ENCODE measurements at places on chromosomes 16 and 17. TPM values are rescaled to one million over a fixed set of nuclear protein-coding genes. Genes with fewer than 3 reads are reported as not detected.

DNA sequence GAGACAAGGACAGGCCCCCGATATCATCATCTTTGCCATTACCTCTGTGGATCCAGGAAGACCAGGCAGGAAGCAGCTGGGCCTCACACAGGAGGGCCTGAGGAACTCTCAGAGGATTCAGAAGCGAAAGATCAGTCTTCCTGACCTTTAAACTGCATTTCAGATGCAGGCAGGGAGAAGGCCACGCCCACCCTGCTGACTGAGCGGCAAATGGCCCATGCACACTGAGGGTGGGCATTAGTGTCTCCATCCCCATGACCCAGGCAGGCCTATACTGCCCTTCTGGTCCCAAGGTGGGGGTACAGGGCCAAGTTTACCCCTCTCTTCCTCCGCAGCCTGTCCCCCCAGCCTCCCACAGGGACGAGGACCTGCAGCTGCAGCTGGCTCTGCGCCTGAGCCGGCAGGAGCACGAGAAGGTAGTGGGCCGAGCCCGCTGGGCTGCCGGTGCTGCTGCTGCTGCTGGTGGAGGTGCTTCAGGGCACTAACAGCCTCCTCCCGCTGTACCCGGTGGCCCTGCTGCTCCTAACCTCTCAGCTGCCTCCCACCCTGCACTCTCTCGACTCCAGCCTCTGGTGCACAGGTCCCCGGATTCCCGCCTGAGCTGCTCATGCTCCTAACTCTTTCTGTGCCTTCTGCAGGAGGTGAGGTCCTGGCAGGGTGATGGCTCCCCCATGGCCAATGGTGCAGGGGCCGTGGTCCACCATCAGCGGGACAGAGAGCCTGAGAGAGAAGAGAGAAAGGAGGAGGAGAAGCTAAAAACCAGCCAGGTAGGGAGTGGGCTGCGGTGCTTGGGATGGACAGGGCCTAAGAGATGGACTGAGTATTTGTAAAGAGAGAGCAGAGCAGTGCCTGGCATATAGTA is 6.2 kb downstream of the EPN3 start:
- H3K4me3 ChIP-seq, result no peak overlapping the region
- H3K27me3 ChIP-seq, result peaks cover 6% of the 10 kb centered on the region
- DNase-seq, result no peak
- no peaks in the 10 kb centered on the region for H3K36me3 ChIP-seq

- DNase-seq, result peak; percentile 33
- no peaks in the 10 kb centered on the region for H3K27me3 ChIP-seq
- no peak overlapping the region for H3K4me3 ChIP-seq
- no peaks in the 10 kb centered on the region for H3K36me3 ChIP-seq
- no peak overlapping the region for H3K27ac ChIP-seq
These were observed 45.3 kb downstream of the RPH3AL start for GRCh38 chr17:307295-307691.

- DNase-seq, result no peak
- H3K36me3 ChIP-seq, result no peaks in the 10 kb centered on the region
- H3K27me3 ChIP-seq, result no peaks in the 10 kb centered on the region
- H3K4me1 ChIP-seq, result no peaks in the 10 kb centered on the region
- H3K27ac ChIP-seq, result no peak overlapping the region
These were observed 20.4 kb upstream of the YPEL2 start for GRCh38 chr17:59311051-59311468.

DNA sequence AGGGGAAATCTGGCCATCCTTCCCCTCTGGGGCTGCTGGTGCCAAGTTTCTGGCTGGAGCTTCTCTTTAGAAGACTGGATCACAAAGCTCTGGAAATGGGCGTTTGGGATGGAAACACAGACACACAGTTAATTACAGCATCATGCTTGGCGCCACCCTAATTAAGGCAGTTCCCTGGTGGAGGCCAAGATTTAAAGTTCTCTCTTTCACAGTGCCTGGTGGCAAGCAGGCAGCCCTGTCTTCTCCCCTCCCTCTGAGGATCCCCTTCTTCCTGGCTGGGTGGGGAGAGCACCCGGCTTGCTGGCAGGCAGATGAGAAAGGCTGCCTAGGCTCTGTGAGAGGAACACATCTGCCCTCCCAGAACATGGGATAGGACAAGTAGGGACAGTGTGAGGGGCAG is 59.0 kb upstream of the NKD1 start:
- no peak overlapping the region for H3K4me3 ChIP-seq
- no peaks in the 10 kb centered on the region for H3K27me3 ChIP-seq
- H3K27ac ChIP-seq, result no peak overlapping the region
- H3K4me1 ChIP-seq, result no peaks in the 10 kb centered on the region

Gene RPRML
- total RNA-seq, result not detected

DNA sequence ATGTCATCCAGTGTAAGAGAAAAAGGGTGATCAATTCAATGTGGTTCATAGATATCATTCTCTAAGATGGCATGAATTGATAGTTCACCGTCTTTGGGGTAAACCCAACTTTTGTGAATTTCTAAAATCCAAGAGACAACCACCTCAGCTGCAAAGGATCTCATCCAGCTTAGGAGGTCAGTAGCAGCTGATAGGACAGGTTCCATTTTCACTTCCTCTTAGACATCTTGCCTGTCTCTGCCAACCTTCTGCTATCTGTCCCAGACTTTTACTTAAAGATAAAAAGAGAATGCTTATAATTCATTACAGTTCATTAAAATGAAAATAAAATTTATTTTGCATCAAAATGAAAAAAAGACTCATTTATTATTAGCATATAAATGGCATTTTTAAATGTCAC is 468.2 kb downstream of the XYLT1 start:
- no peak overlapping the region for H3K4me3 ChIP-seq
- DNase-seq, result no peak
- H3K27me3 ChIP-seq, result no peaks in the 10 kb centered on the region
- H3K36me3 ChIP-seq, result no peaks in the 10 kb centered on the region

Gene ZSCAN10
- not detected for total RNA-seq

Gene NOD2
- total RNA-seq, result 13.2 TPM

DNA sequence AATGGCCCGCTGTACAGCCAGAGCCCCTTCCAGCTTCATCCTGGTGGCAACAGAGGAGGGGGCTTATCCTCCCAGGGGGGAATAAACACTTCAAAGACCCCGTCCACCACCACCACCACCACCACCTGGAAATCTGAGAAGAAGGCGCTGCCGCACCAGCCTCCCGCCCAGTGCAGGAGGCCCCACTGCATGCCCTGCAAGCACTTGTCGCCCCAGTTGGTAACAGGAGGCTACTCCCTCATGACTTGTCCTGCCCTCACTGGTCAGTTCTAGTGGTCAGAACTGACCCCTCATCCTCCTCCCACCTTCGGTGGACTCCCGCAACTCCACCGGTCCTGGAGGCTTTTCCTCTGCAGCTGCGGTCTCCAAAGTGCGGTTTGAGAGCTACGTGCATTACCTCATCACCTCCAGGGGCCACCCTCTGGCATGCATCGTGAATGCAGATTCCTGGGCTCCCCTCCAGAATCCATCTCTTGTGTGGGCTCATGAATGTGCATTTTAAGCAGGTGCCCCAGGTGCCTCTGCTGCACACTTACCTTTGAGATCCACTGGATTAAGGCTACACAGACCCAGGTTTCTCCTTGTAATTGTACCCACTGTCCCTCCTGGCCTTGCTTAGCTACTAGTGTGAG is 71.8 kb downstream of the SRCIN1 start:
- H3K4me1 ChIP-seq, result no peaks in the 10 kb centered on the region
- no peak overlapping the region for H3K4me3 ChIP-seq
- peaks cover 46% of the 10 kb centered on the region for H3K27me3 ChIP-seq

- no peak for DNase-seq
- H3K36me3 ChIP-seq, result no peaks in the 10 kb centered on the region
- no peak overlapping the region for H3K27ac ChIP-seq
- no peaks in the 10 kb centered on the region for H3K27me3 ChIP-seq
- H3K4me3 ChIP-seq, result no peak overlapping the region
These were observed 26.1 kb upstream of the MLKL start for GRCh38 chr16:74726716-74727115.

DNA sequence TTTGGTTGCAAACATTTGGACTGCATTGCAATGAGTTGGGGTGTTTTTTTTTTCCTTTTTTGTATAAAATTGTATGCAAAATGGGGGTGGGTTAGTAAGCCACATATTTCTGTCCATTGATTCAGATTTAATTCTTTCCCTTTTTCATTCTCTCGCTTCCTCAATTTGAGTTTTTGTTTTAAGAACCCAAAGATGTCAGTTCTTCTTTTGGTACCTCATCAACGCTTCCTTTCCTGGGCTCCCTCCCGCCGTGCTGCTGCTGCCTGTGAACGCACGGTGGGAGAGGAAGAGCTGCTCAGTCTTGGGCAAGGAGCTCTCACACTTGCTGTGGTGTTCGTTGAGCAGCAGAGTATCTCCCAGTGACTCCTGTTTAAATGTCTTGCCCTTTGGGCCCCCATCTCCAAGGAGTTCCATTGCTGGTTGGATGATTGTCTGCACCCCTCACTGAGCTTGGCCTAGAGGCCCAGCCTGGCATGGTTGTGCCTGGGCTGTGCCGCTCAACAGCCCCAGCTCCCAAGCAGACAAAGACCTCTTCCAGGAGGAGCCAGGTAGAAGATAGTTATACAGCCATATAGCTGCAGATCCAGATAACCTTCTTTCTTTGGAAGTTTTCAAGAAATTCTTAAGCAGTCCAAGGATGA is 13.6 kb downstream of the UBFD1 start:
- H3K4me1 ChIP-seq, result no peaks in the 10 kb centered on the region
- no peak overlapping the region for H3K27ac ChIP-seq
- peaks cover 92% of the 10 kb centered on the region for H3K36me3 ChIP-seq
- no peaks in the 10 kb centered on the region for H3K27me3 ChIP-seq

DNA sequence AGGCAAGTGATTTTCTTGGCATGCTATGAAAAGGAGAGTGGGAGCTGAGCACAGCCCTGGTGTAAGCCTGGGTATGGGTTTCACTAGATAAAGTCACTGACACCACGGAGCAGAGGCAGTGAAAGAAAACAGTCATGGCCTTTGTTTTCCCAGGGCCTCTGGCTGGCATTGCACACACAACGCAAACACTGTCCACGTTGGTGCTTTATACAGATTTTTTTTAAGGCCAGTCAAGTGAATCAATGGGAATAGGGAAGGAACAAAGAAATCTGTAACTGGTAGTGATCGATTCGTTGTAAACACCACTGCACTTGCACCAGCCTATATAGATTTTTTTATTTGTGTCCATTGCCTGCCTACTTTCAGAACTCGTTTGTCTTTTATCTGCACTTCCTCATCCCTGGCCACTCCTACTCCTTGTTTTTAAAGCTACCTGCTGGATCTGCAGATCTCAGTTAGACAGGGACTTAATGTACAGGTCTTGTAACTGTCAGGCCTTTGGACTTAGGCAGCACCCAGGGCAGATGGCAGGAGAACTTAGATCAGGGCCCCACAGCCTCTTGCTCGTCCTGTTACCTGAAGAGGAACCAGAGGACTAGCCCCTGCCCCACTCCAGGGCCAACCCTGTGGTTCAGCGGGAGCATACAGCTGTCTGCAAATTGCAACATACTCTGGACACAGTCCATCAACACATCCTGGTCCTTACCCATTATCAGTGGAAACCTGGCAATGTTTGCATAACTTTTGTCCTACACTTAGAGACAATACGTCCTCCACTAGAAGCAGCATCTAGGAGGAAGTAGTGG is 10.6 kb upstream of the TMIGD1 start:
- peaks cover 52% of the 10 kb centered on the region for H3K4me1 ChIP-seq
- no peaks in the 10 kb centered on the region for H3K27me3 ChIP-seq
- DNase-seq, result peak; percentile 68
- no peak overlapping the region for H3K4me3 ChIP-seq
- peak overlapping the region; percentile 66 for H3K27ac ChIP-seq

DNA sequence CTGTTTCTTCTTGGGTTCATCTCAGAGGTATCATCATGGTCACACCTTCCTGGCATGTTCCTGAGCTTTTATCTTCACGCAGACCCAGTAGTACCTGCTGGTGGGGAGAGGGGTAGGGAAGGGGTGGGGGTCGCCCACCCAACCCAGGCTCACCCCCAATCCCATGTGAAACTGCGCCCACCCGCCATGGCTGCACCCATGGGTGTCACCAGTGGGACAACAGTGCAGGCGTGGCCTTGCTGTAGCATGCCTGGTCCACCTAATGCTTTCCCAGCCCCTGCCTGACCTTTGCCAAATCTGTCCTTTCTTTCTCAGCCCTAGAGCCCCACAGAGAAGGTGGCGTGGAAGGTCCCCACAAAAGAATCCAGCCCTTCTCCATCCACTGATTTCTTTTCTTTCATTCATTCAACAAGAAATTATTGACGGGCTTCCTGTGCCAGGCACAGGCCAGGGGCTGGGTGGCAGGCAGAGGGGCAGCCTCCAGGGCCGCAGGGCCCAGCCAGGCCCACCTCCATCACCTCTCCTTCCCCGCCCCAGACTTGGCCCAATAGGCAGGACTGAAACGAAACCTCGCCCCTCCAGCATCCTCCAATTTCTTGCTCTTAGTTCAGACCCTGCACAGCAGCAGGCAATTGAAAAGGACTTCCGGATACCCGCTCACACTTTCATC is 79.1 kb upstream of the TNRC6C start:
- H3K27me3 ChIP-seq, result peaks cover 6% of the 10 kb centered on the region
- H3K36me3 ChIP-seq, result no peaks in the 10 kb centered on the region
- no peak overlapping the region for H3K27ac ChIP-seq
- peaks cover 32% of the 10 kb centered on the region for H3K4me1 ChIP-seq
- no peak overlapping the region for H3K4me3 ChIP-seq
- peak; percentile 35 for DNase-seq

Gene ABCC12
- total RNA-seq, result not detected

Gene PCTP
- total RNA-seq, result 28.1 TPM

Gene TUBG1
- total RNA-seq, result 30.3 TPM

DNA sequence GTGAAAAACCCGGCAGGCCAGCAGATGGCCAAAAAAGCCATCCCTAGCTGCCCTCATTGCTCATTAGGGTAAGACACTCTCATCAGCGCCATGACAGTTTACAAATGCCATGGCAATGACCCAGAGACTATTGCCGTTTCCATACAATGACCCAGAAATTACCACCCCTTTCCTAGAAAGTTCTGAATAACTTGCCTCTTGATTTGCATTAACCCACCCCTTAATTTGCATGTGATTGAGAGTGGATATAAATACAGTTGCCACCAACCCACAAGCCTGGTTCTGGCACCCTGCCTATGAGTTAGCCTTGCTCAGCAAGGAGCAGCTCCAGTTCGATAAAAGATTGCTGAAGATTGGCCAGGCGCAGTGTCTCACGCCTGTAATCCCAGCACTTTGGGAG is 16.1 kb upstream of the C16orf54 start:
- H3K4me1 ChIP-seq, result peaks cover 11% of the 10 kb centered on the region
- no peak overlapping the region for H3K27ac ChIP-seq
- DNase-seq, result no peak
- no peaks in the 10 kb centered on the region for H3K36me3 ChIP-seq

DNA sequence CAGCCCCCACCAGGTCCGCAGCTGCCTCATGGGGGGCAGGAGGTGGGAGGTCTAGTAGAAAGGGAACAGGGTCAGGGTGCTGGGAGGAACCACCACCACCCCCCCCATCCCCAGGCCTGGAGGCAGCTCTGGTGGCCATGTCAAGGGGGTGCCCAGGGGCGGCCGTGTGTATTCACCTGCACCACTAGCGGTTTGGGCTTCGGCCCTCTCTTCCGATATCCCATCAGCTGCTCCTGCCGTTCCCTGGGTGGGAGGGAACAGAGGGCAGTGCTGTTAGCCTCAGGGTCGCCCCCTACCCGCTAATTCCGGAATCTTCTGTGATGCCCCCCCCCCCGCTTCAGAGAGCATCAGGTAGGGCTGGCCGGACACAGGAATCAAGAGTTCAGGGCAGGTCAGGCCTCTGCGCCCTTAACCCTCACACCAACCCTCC is 3.8 kb downstream of the CBX4 start:
- H3K4me3 ChIP-seq, result no peak overlapping the region
- H3K27ac ChIP-seq, result no peak overlapping the region
- DNase-seq, result peak; percentile 44
- H3K4me1 ChIP-seq, result peaks cover 66% of the 10 kb centered on the region
- H3K36me3 ChIP-seq, result peaks cover 22% of the 10 kb centered on the region
- peaks cover 9% of the 10 kb centered on the region for H3K27me3 ChIP-seq
